Brain microvascular endothelial cell (primary cell): ENCODE measurements at places on chromosomes 4 and X.

GRCh38 chr4:37780444-37781130 lies 45.9 kb upstream of the PGM2 start:
- peak; percentile 15 for DNase-seq

- DNase-seq, result no peak
These were observed 5.5 kb upstream of the STK26 start for GRCh38 chrX:132017431-132018185.

- no peak for DNase-seq
These were observed 1.6 kb downstream of the TBC1D14 start for GRCh38 chr4:6910960-6911874.

GRCh38 chrX:53435997-53436396 lies 1.8 kb upstream of the HSD17B10 start:
- DNase-seq, result peak; percentile 53

DNA sequence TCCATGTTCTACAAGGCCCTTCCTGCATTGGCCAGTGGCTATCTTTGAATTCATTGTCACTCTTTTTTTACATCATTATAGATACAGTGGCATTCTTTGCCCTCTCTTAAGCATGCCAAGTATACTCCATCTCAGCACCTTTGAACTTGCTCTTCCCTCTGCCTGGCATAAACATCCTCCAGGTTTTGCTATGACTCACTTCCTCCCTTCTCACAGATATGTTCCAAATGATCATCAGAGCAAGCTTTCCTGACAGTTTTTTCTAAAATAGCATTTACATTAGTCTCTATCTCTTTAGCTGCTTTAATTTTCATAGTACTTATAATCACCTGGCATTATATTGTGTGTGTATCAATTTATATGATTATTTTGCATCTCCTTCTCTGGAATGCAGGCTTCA lies 553.3 kb upstream of the MAGEB2 start:
- DNase-seq, result peak; percentile 27

DNA sequence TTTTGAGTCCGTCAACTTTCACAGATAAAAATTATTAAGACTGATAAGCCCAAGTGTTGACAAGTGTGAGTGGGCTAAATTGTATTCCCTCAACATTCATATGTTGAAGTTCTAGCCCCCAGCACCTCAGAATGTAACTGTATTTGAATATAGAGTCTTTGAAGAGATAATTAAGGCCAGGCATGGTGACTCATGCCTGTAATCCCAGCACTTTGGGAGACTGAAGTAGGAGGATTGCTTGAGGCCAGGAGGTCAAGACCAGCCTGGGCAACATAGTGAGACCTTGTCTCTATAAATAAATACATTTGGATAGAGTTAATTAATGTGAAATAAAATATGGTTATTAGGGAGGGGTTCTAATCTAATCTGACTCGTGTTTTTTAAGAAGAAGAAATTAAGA lies 29.7 kb upstream of the SLC25A4 start:
- DNase-seq, result no peak

DNA sequence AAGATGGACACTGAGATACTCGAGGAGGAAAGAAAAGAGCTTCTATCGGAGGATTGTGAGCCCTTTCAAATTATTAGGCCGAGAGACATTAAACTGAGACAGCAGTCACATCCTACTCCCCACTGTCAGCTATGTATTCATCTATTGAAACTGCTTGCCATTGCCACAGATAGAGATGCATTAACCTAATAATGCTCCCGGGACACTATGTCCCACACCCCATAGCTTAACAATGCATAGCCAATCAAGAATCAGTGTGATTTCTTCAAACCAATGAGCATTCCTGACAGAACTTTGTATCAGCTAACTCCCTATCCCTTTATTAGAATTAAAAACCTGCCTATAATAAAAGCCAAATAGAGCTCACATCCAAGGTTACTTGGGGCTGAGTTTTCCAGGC lies 118.1 kb upstream of the NEIL3 start:
- DNase-seq, result no peak

- no peak for DNase-seq
These were observed 112.4 kb upstream of the CXCL13 start for GRCh38 chr4:77493120-77493752.

- DNase-seq, result no peak
These were observed 45.2 kb upstream of the HGFAC start for GRCh38 chr4:3396600-3396999.

GRCh38 chr4:17385403-17385802 lies 126.5 kb downstream of the QDPR start:
- peak; percentile 40 for DNase-seq

DNA sequence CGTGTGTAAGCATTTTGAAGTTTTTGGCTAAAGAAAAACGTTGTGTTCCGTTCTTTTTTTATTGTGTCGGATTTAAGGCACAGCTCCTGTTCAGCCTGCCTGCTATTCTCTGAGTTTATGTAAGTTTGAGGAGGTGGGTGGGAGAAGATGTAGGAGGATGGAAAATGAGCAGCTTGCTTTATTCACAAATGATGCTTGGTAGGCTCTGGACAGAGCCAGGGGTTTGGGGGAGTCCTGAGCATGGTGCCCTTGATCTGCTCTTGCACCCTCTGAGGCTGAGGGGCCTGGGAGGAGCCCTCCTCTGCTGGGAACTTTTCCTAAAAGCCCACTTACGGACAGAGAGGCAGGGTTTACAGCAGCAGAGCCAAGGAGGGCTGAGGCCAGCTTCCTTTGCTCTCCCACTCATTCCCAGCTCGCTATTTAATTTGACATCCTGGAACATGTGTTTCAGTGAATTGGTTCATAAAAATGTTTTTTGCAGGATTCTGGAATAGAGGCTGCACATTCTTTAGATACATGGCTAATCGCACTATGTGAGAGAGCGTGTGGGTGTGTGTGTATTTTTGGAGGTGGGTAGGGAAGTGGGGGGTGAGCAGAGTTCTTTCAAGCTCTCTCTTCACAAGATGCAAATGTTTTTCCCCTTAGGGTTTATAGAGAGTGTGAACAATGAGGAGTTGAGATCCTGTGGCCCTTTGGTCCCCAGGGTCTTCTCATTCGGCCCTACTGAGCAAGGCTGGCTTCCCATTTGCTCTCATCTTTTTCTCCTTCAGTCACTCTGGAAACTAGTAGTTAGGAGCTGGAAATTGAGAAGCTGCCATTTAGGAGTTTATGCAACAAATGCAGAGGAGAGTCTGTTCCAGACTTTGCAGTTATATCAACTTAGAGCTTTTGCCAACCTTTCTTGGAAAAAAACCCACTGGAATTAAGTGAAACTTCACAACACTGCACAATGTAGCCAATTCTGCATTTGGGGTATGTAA lies 32.1 kb downstream of the TMEM131L start:
- peak; percentile 68 for DNase-seq

DNA sequence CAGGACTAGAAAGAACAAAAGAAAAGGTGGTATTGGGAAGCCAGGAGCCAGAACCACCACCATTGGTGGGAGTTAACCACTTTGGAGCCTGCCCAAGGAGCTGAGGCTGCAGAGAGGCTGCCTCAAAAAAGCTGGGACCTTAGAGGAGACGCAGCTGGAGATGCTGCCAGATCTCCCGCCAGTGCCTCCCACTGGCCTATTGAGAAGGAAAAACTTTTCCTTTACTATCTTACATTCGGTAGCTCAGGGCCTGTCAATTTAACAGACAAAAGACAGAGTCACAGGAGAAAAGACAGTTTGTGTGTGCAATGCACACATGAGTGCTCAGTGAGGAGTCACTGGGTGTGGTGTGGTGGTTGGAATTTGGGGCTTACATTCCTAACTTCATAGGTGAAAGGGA lies 52.4 kb upstream of the HPSE start:
- no peak for DNase-seq

- DNase-seq, result no peak
These were observed 130.0 kb downstream of the ZAR1 start for GRCh38 chr4:48620093-48620492.

DNA sequence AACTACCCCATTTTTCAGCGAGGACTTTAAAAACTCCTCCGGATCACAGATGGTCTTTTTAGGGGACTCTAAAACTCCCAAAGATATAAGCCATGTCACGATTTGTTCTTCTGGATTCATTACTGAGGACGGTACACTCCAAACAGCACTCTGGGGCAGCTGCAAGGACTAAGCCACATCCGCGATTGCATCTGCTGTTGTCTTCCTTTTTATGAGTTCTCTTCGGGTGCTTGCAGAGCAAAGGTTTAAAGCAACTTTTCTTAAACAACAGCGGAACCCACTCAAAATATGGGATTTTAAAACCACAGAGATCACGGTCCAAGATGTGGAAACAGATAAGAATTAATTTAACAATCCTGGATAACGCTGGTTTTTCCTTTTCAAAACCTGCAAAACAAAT lies at the start of gene ARHGEF6:
ARHGEF6 (minus strand) TSS at position 170 of the 400 bp plus-strand sequence; CDS start at position 120, 50 bp downstream.
- no peak for DNase-seq

- DNase-seq, result no peak
These were observed 23.0 kb downstream of the HTRA3 start for GRCh38 chr4:8292478-8293107.

DNA sequence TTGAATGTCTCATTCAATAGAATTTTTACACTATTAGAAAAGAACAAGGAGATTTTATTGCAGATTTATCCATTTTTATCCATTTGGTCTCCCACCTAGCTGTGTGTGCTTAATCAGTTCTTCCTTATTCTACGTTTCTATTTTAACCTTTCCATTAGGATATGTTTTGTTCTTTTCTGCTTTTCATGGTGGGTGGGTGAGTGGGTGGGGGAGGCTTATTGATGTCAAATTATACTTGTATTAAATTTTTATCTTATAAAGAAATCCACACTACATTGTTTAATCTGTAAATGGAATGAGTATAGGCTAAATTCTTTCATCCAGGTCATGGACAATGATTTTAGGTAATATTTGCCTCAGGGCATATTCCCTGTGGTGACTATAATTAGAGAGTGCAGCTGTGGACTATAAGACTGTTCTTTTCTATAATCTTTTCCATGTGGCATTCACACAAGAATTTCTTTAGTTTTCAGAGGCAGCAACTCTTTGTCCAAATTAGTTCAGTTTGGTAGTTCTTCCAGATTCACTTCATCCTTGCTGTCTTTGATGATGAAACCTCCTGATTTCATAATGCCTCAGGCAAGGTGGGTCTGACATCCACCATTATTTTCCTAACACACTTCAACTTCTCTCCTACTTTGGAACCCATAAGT lies 2451.8 kb downstream of the PCDH7 start:
- no peak for DNase-seq

DNA sequence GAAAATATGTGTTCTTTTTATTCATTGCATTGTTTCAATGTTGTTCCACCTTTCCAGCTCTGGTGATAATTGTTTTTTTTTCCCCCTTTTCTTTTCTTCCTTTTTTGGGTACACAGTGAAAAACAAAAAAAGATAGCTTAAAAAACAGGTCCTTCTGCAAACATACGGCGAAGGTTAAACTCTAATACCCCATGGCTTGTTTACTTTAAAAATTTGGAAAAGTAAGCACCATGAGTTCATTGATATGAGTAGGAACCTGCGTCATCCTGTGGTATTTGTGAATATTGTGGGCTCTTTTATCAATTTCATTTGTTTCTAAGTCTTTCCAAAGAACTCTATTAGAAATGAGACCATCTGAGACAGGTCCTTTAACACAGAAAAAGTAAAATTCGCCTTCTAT lies 123.5 kb downstream of the CHRNA9 start:
- no peak for DNase-seq

GRCh38 chr4:20353646-20354045 lies 101.9 kb downstream of the SLIT2 start:
- DNase-seq, result no peak

DNA sequence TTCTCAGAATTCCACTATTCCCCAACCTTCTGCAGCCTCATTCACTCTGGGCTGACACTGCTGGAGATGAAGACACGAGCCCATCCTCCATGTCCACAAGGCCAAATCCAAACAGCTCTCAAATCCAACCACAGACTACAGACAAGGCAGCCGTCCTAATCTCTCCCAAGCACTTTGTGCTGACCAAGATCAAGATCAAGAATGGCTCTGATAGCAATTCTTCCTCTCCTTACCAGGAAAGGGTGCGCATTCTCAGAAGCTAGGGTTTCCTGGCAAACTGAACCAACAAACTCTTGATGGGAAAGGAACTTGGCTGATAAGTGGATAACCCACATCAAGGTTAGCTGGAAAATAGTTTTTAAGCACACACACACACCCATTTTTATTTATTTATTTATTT lies 26.5 kb downstream of the RELL1 start:
- DNase-seq, result no peak

DNA sequence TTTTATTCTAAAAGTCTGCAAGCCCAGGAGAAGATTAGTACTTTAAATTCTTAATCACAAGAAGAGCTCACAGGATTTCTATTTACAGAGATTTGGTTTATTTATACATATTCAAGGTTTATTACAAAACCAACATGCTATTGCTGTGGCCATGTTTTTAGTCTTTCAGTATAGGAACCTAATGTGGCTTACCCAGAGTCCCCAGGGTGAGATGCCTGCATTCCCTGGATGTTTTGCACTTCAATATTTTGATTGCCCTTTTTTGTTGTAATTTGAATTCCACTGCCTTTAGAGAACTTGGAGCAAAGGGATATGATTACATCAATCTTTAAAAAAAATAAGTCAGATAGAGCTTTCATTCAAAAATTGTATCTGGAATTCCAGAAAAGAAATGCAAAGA lies 146.0 kb upstream of the FRMPD4 start:
- no peak for DNase-seq

- peak; percentile 50 for DNase-seq
These were observed 2.7 kb downstream of the FAT4 start for GRCh38 chr4:125317525-125317877.

DNA sequence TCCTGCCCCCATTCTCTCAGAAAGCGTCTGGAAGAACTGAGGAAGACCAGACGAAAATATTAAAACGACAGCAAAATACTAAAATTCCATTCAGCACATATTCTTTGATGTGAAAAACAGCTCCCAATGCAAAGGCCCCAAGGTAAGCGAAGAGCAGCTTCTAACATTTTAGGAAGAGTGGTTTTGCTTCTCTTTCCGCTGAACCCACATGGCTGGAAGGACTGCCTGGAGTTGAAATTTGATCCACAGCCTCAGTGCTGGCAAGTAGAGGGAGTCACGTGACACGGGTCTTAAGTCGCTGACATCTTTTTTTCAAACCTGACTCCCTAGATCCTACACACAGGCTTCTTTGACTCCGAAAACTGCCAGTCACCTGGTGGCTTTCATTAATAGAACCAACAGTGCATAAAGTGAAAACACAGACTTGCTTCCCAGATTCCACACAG lies at the start of gene FAM13A:
FAM13A (minus strand) TSS at position 233 of the 446 bp plus-strand sequence; CDS start at position 12, 221 bp downstream.
- peak; percentile 90 for DNase-seq

GRCh38 chrX:47530049-47530448 lies 31.0 kb upstream of the ARAF start:
- no peak for DNase-seq

DNA sequence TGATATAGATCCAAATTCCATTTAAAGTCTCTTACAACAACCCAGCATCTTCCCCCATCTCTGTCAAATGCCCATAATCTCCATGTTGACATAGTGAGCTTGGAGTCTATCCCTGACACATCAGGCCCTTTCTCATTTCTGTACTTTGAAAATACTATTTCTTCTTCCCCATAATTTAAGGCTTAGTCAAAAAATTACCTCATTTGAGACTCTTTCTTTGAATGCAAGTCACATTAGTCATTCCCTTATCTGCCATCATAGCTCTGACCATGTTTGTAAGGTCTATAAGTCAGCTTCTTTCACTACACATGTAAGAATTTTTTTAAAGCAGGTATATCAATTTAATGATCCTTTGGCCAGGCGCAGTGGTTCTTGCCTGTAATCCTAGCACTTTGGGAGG lies 99.9 kb downstream of the DDX60 start:
- DNase-seq, result peak; percentile 68
